ENCODE measurements at places on chromosomes 12 and 14.

- DNase-seq, result no peak
Measured at GRCh38 chr14:24952851-24953666, 96.9 kb downstream of the STXBP6 start.

GRCh38 chr14:65238456-65238855 lies 136.1 kb upstream of the MAX start:
- DNase-seq, result no peak

- no peak for DNase-seq
Measured at GRCh38 chr14:59358102-59358501, 107.1 kb downstream of the GPR135 start.

GRCh38 chr12:21073129-21073528 lies 57.9 kb upstream of the SLCO1B1 start:
- no peak for DNase-seq

DNA sequence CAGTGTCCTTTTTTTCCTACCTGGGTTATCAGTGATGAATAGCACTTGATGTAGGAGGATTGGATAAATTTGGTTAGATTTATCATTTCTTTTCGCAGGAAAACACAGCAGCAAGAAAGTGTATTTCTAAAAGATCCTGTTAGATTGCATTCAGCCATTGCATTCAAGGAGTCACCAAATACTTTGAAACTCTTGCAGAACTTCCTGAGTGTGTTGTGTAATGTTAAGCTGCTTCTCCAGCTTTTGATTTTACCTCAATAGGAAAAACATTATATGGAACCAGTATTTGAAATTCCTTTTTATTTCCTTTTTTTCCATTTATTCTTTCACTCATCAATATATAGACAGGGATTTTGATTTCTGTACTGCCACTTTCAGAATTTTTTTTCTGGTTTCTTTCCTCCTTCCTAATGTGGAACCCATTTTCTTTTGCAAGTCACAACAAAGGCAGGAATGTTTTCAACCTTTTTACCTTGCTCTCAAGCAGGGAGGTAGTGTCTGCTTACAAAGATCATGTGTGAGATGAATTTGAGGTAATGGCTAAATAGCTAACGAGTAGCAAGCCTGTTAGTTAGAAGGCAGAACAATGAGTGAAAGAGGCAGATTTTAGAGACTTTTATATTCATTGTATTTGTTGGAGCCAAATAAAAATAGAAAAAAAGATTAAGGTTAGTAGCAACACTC lies 56.2 kb downstream of the PPHLN1 start:
- DNase-seq, result no peak

DNA sequence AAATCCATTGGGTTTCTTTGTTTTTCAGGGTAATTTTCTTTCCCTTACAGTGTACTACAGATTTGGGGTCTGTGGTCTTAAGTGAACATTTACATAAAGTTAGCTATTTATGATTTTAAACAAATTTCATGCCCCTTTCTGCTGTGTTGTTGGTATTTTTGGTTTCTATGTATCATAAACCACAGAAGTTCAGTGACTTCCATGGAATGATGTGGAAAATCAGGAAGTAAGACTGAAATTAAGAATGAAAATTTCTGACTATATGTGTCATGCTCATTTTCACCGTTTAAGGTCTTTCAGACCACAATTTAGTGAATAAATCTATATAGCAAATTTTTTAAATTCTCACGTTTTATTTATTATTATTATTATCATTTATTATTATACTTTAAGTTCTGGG lies 31.7 kb downstream of the ETV6 start:
- no peak for DNase-seq

GRCh38 chr12:24049728-24050127 lies 100.3 kb upstream of the SOX5 start:
- DNase-seq, result peak; percentile 95

DNA sequence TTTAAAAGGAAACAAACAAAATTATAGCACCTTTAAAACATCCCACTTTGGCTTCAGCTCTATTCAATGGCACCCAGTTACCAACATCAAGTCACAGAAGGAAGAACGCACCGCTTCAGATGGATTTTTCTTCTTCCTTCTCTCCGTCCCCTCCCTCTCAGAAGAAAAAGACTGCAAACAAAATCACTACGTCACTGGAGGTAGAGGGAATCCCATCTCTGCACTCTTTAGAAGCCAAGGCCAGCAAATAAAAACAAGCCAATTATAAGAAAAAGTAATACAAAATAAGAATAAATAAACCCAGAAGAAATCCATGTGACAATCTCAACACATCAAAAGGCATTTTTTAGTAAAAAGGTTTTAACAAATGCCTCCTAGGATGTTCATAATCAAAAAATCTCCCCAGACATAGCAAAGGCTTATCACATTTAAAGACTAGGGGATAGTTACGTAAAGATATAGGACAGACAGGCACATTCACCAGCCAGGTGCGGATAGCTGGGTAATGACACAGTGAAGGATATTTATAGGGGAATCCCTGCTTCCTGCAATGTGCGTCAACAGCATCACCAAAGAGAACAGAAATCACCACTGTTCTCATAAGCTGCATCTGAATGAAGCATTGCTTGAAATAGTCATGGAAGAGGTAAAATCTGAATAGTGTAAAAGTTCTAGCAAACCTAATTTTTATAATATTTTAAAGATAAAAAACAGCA lies 89.4 kb downstream of the R3HDM2 start:
- DNase-seq, result no peak

DNA sequence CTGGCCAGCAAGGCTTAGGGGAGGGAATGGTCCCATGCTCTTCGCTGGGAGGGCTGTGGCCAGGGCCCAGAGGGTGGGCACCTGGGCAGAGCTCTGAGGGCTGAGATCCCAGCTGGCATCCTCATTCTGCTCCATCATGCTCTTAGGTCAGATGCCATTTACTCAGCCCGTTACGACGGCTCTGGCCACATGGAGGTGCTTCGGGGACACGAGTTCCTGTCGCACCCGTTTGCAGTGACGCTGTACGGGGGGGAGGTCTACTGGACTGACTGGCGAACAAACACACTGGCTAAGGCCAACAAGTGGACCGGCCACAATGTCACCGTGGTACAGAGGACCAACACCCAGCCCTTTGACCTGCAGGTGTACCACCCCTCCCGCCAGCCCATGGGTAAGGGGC lies 30.8 kb upstream of the LRP1-AS start:
- DNase-seq, result no peak

DNA sequence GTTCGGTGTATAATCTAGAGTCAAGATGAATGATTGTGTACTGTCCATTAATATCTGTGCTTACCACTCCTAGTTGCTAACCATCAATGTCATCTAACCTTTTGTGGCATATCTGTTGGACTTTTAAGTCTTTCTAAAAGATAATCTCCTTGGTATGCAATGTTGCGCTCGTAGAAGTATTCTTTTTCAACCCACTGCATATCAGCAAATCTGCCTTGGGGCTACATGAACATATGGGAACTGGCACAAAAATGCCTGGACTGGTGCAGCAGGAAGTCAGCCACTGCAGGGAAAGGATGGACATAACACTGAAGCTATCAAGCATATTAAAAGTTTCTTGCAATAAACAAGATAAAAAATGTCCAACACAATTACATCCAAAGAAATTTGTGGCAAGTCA lies 124.3 kb upstream of the SLC38A4 start:
- DNase-seq, result no peak

DNA sequence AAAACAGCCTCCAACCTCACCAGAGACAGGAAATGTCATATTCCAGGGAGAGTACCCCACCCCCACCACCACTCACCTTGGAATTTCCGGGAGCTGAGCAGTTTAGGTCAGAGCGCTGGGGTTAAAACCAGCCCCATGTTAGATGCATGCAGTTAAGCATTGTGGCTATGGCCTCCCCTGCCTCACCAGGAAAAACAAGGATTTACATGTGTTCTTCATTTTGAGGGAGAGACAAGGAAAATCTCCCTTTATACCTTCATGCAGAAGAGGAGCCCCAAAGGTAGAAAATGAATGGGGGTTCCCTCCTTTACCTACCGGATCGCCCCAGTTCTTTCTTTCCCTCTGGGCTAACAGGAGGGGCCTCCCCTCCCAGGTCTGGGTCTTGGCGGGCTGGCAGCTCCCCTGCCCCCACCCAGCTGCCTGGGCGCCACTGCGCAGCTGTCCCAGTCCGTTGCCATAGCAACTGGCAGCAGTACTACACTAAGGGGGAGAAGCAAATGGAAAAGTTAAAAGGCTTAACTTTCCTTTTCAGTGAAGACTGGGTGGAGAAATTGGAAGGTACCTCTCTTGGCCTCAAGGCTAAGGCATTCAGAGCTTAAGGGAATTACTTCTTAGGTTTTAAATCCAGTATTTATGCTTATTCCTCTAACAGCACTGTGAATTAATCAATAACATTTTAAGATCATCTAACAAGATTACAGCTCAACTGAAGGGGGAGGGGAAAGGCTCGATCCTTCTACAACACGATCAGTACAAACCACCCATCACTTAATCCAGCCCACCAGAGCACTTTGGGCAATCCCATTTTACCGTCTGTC lies 20.5 kb downstream of the CBX5 start:
- peak; percentile 97 for DNase-seq

DNA sequence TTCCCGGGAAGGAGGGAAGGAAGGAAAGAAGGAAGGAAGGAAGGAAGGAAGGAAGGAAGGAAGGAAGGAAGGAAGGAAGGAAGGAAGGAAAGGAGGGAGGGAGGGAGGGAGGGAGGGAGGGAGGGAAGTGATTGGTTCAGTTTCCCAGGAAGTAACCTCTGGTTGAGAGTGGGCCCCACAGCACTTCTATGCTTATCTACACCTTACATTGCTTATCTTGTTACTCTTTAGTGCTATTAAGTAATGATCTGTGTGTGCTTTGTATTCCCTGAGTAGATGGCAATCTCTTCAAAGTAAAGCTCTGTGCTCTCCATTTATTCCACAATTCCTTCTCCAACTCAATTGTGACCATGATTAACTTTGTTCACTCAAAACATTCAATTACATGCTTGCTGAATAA lies 74.6 kb downstream of the SLC38A4 start:
- no peak for DNase-seq

DNA sequence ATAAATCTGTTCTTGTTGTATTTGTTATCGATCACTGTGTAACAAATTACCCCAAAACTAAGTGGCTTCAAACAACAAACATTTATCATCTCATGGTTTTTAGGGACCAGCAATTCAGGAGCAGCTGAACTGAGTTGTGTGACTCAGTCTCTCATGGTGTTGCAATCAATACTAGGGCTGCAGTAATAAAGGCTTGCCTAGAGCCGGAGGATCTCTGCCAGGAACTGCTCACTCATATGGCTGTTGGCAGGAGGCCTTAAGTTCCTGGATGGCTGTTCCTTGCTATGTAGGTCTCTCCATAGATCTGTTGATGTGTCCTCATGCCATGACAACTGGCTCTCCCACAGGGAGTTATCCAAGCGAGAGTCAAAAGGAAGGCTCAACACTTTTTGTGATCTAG lies 3.8 kb upstream of the PSMC6 start:
- no peak for DNase-seq

Measured in NCI-H2171 treated with DMSO at 0.1 percent for 48 hours (cell line).